ENCODE measurements at places on chromosomes 5 and 9.
A peak's percentile ranks its signal among the peaks of the same experiment; 100 is the strongest.

GRCh38 chr9:111974092-111974681, 77.6 kb downstream of the UGCG start:
- no peak for DNase-seq

GRCh38 chr5:167908606-167909005, 382.8 kb upstream of the WWC1 start:
- DNase-seq: no peak

DNA sequence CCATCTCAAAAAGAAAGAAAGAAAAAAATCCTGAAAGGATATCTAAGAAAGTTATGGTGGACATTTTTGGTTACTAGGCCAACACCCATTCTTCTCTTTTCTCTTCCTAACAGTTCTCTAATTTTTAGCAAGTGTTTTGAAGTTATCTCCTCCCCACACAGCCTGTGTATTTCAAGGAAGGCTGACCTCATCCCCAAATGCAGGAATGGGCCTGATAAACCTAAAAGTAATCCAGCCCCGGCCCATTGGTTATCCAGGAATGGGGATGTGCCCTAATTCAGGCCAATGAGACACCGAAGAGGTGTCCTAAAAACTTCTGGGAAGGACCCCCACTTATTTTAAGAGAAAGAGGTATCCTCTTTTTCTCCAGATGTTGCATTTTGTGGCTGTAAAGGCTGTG, 46.6 kb downstream of the F2R start:
- DNase-seq: no peak

GRCh38 chr5:93589152-93589828, 6.3 kb downstream of the NR2F1 start:
- DNase-seq: no peak

- DNase-seq: no peak
Measured at GRCh38 chr9:88746743-88747398, 211.9 kb downstream of the NXNL2 start.

GRCh38 chr5:145903113-145903512, 30.3 kb upstream of the GRXCR2 start:
- no peak for DNase-seq

- DNase-seq: no peak
Measured at GRCh38 chr5:64587370-64587769, 81.6 kb downstream of the RGS7BP start.

- no peak for DNase-seq
Measured at GRCh38 chr9:99867968-99868367, 38.5 kb upstream of the STX17 start.

DNA sequence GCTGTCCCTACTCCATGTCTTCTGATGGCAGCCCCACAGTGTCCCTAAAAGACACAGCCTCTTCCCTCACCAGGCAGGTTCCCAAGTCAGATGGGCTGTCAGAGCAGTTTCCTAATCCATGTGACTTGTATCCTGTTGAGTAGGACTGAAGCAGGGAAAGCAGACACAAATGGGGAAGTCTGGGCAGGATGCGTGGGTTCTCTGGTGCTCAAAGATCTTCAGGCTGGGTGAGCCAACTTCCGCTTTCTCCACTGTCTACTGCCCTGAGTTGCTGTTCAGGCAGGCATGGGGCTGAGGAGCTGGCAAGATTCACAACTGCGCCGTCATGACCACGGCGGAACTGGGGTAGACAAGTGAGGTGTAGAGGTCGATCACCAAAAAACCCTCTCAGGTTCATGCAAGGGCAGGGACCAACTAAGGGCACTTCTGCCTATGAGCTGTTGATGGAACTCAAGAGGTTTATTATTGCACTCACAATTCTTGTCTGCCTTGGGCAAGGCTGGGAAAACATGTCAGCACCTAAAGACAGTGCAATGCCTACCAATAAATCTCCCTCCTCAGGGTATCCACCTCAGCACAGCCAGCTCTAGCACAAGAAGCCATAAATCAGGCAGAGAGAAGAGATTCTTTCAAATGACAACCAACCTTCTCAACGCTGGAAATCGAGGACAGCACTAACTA, 83.4 kb downstream of the RAPGEF1 start:
- DNase-seq: peak; percentile 72

DNA sequence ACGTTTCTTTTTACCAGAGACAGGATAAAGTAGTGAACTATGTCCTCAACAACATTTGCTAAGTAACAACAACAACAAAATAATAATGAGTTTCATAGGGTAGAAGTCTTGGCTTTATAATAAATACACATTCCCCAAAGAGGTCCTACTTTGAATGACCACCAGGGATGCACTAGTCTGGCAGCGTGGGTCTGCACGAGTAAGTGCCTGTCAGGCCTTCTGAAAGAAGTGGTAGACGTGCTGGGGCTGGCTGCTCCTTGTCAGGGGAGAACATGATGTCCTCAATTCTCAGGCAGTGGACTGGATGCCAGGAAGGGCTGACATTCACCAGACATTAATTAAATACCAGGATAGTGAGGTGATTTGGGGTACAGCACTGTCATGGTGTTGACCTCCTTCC, 331.1 kb downstream of the TMEM38B start:
- no peak for DNase-seq

DNA sequence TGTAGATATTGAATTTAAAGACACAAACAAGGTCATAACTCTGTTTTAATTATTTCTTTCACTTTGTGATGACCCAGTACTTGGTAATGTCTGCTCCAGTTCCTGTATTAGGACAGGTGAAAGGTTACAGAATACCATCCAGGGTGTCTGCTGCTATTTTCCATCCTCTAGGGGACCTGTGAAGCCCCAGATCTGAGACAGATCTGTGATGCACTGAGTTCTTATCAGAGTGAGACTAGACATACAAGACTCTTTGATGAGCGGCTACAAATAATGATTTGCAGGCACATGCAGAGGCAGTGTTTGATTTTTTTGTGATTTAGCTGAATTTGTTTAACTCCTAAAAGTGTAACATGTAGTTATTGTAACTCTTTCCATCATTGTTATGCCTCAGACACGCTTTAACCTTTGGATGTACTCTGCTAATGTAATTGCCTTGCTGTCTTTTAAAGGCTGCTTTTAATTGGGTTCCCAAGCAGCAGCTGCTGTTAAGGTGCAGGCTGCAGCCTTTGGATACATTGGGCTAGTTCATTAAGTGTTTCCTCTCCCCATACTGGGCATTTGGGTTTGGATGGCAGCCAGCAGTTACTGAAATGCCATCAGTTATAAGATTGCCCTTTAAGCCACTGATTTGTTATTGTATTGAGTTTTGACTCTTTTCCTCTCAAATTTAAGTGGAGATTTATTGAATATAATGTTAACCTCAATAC, 63.3 kb downstream of the RASGRF2 start:
- DNase-seq: no peak

- DNase-seq: no peak
Measured at GRCh38 chr5:141617682-141618029, 1.1 kb downstream of the DIAPH1 start.

- no peak for DNase-seq
Measured at GRCh38 chr5:67476995-67477394, 280.4 kb upstream of the CD180 start.

- DNase-seq: no peak
Measured at GRCh38 chr5:75571547-75571946, 39.7 kb upstream of the ANKDD1B start.

- no peak for DNase-seq
Measured at GRCh38 chr5:58444805-58445204, 15.1 kb downstream of the PLK2 start.

Measured in activated naive CD8-positive, alpha-beta T cell treated with anti-CD3 and anti-CD28 coated beads, Interleukin-2, amount 50 U/mL, for 24 hours (primary cell).